ENCODE measurements at places on chromosomes 2 and 18. TPM values are rescaled to one million over a fixed set of nuclear protein-coding genes. Genes with fewer than 3 reads are reported as not detected.

Gene AQP12A
- not detected for total RNA-seq

Gene SERPINB13
- total RNA-seq: not detected

- no peak for DNase-seq
Measured at GRCh38 chr18:58229162-58229561, 185.1 kb downstream of the NEDD4L start.

DNA sequence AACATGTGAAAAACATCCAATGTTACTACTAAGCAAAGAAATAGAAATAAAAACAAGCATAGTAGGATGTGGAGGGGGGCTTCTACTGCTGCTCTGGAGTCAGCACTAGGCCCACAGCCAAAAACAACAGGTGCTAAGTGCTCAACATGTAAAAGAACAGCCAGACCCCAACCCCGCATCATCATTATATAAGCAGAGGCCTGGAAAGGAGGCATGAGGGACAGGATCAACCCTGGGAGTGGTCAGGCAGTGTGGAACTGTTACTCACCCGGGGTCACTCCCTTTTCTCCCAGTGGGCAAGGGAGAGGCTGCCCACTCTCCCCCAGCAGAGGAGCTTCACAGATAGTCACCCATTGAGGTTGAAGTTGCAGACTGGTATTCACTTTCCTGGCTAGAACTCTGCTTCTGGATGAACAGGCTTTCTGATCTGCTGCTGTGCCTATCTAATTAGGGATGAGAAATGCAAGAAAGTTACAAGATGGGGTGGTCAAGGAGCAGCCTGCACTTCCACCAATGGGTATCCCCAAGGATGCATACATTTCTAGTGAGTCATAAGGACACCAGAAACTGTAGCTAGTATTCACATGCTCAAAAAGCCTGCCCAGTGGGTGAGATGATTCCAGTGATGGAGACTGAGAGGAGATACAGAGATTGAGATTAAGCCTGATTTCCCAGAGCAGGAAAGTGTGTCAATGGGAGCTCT lies 480.1 kb upstream of the TCF4 start:
- DNase-seq: no peak

- DNase-seq: peak; percentile 43
Measured at GRCh38 chr2:60992985-60993392, 24.5 kb upstream of the PEX13 start.

GRCh38 chr2:65913813-65914212 lies 481.4 kb upstream of the SPRED2 start:
- DNase-seq: no peak

DNA sequence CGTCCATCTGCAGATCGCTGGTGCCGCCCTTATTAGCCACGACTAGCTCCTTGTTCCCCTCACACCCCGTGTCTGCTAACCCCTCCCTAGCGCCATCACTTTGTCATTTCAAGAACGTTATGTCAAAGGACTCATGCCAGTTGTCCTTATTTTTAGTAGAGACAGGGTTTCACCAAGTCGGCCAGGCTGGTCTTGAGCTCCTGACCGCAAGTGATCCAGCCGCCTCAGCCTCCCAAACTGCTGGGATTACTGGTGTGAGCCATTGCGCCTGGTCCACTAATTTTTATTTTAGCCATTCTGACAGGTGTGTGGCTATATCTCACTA lies 138.9 kb upstream of the HDAC4 start:
- DNase-seq: no peak

DNA sequence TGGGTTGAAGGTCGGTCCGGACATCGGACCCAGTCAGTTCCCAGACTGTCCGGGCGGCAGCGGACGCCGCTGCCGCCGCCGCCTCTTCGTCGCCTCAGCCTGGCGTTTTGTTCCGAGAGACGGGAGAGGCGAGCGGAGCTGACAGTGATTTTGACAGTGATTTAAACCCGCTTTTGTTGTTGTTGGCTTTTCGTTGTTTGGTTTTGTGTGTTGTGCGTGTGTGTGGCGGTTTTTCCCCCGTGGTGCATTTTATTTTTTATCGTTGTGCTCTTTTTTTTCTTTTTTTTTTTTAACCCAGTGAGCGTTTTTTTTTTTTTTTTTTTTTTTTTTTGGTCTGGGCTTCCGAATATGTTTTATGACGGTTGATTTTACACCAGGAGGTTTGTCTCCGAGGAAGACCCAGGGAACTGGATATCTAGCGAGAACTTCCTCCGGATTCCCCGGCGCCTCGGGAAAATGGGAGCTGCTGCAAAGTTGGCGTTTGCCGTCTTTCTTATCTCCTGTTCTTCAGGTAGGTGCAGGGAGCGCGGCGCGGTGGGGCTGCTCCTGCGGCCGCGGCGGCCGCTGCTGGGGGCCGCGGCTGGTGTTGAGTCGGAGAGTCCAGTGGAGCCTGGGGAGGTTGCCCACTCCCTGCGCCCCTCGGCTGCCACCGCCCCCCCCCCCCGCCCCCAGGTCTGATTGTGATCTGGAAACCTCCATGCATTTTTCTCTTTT lies at the start of gene ACVR2A:
ACVR2A (plus strand) TSS at position 333 of the 714 bp plus-strand sequence; CDS start at position 457, 124 bp downstream.
- DNase-seq: peak; percentile 46
